GOT3 (cell line): ENCODE measurements at places on chromosomes 7 and 10.

DNA sequence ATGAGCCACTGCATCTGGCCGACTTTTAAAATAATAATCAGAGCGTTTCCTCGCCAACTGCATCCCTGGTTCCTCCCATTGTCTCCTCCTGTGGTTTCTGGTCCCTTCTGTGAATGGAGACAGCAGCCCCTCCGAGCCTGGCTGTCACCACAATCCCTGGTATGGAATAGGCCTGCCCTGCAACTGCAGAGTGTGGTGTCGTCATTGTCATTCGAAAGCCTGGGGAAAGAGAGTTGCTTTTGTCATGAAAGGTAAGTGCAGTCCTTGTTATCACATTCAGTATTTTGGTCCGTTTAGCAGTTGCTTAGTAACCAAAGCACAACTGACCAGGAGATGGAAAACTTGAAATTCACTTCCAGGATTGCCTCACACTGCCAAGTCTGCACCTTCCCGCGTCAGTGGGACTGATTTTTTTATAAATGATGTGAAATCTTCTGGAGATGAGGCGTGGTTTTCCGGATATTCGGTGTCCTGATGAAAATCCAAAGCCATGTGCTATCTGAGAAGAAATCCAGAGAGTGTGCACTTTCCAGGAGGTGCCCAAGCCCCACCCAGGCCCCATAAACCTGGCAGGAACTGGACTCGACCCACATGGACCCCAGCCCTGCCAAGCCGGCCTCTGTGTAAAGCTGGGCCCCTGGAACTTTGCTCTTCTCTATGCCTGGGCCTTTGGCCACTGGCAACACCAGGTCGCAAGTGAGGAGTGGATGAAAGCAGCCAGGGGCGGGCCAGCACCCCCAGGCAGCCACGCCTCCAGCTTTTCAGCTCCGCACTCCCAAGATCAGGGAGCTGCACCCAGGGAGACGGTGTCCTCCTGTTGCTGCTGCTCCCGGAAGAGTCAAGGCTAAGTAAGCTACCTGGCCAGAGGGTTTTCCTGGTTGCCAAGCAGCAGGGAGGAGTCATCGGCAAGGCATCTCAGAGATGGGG is 133.7 kb upstream of the SH2B2 start:
- no peak for DNase-seq

- DNase-seq = no peak
Measured at GRCh38 chr7:136064081-136064480, 86.9 kb upstream of the MTPN start.

DNA sequence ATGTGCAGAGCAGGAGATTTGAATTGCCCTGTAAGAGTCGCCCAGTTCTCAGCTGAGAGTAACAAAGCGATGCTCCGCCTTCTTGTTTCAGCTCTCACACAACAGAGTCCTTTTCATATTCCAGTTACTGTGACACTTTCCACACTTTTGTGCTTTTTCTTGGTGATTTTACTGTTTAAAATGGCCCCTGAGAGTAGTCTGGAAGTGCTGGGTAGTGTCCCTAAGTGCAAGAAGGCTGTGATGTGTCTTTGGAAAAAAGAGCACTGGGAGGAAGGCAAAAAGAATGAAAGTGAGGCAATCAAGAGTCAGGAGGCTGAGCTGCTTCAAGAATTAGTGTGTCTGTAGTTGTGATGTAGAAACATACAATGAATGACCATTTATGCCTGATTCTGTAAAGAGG is 201.2 kb upstream of the SEMA3E start:
- no peak for DNase-seq

GRCh38 chr10:94307046-94307615 is 55.6 kb downstream of the NOC3L start:
- no peak for DNase-seq

GRCh38 chr7:103418241-103418640 is 27.8 kb downstream of the SLC26A5 start:
- no peak for DNase-seq

DNA sequence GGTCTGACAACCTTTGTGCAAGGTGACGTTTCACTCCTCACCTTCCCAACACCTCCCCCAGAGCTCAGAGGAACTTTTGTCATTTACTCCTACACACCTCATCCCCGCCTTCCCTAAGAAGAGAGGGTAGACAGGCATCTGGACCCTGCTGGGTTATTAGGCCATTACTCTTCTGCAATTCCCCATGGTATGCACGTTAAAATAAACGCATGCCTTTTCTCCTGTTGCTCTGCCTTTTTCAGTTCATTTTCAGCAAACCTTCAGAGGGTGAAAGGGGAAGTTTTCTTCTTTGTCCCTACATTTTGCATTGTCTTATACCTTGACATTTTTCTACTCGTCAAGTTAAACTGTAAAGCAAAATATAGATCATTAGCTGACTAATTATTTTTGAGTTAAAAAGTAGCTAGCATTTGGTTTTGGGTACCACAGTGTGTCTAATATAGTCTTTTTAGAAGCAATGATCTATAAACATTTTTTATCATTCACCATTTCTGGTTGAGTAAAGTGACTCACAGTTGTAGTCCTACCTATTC is 10.5 kb upstream of the EDRF1 start:
- no peak for DNase-seq

- DNase-seq = peak; percentile 37
Measured at GRCh38 chr7:25565949-25566348, 337.7 kb upstream of the NPVF start.

DNA sequence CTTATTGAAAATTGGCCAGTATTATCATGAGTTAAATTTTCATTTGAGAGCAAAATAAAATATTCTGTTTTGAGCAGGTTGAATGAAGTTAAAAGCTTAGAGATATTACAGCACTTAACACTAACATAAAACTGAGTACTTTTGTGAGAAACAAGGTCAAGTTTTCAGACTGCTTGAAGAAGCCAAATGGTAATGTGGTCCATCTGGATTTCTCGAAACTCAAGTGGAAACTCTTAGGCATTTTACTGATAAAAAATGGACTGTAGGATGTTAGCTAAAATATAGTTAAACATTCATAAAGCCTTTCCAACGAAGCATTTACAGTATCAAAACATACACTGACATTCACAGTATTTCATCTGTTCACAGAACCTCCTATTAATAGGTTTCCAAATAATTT is 528.1 kb upstream of the SEMA3D start:
- no peak for DNase-seq

DNA sequence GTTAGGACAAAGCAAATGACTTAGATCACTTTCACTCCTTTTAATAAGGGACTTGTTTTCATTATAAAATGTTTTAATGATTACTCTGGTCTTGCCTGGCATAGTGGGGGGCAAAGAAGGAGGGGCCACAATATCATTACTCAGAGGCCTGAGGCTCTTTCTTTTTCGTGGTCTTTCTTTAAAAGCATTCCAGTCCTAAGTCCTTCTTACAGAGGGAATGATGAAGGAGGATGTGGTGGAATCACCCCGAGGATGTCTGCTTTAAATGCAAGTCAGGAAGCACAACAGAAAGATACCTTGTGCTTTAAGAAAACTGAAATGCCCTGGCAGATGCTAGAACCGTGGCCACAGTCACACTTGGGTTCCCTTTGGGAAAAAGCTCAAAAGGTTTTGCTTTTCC is 379.1 kb downstream of the INHBA start:
- no peak for DNase-seq

DNA sequence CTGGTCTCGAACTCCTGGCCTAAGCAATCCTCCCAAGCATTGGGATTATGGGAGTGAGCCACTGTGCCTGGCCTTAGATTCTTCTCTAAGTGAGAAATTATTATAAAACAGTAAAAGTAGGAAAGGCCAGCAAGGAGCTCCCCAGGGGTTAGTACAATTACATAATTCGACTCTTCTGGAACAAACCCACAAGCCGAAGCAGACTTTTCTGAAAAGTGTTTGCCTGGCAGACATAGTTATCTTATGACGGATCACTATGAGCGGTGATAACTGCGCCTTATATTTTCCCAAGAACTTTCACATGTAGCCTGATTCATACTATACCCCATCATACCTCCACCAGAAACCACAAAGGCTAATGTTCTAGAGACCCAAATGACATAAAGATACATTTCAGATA is 30.2 kb upstream of the SH3PXD2A start:
- no peak for DNase-seq

- no peak for DNase-seq
Measured at GRCh38 chr7:29605671-29606070, 42.0 kb downstream of the PRR15 start.

DNA sequence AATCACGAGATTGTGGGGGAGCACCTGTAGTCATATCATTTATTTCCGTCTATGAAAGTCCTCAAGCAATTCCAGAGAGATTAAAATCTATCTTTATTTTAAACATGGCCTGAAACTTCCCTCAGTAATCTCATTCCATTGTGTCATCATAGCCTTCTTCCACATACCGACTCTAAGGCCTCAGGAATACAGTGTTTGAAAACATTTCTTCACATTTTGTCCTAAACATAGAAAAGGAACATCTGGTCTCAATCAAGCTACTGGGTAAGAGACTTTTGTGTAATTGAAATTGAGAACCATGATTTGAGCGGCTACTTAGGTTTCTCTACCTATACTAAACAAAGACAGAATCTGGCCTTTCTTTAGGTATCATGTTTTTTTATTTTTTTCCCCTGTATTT is 78.0 kb upstream of the ELMO1 start:
- DNase-seq = no peak

DNA sequence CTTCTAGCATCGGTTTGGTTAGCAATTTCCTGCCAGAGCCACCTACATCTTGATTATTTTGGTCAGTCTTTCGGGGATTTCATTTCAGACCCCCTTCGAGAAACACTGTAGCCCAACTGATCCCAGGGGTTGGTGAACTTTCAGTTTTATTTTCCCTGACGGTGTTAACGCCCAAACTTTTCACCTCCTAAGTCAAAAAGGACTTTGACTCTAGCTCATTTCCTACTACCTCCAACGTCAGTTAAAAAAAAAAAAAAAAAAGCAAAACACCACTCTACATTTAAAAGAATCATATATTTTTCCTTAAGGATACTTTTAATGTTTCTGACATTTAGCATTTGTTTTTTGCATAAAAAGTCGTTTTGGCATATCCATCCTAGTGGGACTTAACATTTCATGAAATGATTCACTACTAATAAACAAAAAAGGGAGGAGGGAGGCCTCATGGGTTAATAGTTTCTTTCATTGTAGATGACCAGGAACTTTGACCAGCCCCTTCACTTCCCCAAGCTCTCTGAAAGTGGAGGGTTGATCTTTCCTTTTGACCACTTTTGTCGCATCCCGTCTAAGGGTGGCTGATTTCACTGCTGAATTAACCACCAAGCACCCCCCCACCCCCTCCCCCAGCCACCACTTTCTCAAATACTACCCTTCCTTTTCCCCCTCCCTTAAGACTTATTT is 764 bp upstream of the TCF7L2 start:
- no peak for DNase-seq

DNA sequence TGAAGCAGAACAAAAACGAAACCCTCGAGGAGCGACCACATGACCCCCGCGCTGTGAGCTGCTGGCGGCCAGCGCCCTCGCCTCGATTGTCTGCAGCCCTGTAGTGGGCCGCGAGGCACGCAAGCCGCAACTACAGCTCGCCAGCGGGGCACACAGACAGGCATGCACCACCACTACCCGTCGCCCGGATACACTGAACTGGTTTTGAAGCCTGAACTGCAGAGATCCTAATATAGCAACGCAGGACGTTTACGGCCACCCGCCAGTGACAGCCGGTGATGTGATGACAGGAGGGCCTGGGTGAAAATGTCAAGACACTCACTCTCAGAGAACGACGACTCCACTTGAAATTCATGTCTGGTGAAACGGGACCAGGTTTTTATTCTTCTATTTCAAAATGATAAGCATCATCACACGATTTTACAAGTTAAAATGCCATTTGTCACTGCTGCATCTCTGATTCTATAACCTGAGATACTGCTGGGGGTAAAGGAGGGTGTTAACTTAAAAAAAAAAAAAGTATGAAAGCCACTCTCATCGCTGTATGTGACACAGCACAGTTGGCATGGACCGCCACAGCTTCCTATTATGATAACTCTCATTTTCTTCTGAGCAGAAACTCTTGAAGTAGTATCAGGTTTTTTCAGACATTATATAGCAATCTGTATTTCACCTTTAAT is 120.3 kb upstream of the DIP2C start:
- no peak for DNase-seq

DNA sequence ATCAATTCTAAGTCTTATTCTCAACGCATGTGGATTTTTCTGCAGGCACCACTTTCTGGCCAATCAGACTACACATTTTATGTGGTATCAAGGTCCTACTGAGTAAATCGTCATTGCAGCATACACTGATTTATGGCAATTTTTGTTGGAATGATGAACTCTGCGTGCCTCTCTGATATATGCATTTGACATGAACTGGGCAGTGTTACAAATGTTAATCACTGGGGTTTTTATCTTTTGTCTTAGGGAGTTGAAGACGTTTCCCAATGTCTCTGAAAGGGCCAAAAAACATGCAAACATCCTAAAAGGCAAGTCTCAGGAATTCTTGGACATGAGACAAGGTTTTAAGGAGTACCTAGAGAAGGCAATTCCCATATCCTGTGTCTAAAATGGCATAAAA is 809.5 kb upstream of the CELF2 start:
- DNase-seq = no peak

GRCh38 chr10:119058010-119058409 is 22.6 kb downstream of the EIF3A start:
- no peak for DNase-seq

- DNase-seq = peak; percentile 55
Measured at GRCh38 chr10:6203331-6204062, 765 bp downstream of the PFKFB3 start.

GRCh38 chr7:94123136-94123535 is 119.0 kb upstream of the BET1 start:
- DNase-seq = no peak

- no peak for DNase-seq
Measured at GRCh38 chr10:10684972-10685371, 332.7 kb upstream of the CELF2 start.

GRCh38 chr10:95832216-95833041 is 75.3 kb upstream of the CC2D2B start:
- DNase-seq = peak; percentile 3

GRCh38 chr10:116014326-116014725 is 258.7 kb downstream of the GFRA1 start:
- no peak for DNase-seq

DNA sequence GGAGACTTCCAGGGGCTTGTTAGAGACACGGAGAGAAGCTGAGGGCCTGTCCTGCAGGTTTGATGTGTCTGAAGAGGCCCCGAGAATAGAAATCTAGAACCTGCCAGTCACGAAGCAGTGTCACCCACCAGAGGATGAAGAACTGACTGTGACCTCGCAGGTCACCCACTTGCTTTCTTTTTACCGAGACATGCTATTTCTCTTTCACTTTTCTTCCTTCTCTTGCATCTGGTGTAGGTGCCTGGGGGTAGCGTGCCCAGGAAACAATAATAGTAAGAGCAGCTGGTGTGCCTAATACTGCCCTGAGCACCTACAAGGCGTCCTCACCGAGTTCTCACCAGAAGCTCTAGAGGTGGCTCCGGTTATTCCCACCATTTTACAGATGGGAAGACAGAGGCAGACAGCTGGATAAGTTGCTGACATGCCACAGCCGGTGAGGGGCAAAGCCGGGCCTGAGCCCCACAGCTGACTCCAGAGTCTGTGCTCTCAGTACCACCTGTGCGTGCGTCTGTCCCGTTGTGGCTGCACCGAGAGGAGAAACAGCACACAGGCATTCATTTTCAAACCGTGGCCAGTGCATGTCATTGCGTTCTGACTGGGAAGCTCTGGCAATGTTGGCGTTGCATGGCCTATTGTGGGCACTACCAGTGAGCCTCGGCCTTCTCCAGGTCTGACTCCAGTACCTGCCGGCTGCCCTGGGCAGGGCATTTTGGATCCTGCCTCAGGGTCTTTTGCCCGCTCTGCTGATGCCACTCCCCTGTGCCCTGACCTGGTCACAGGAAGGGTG is 7.8 kb downstream of the CHST3 start:
- DNase-seq = no peak
